GM23248 (cell line): ENCODE measurements at places on chromosomes 2 and 18. TPM values are rescaled to one million over a fixed set of nuclear protein-coding genes. Genes with fewer than 3 reads are reported as not detected.

The CARF gene
- total RNA-seq, result 8.1 and 9.5 TPM in 2 replicates

The CPO gene
- not detected in 2 replicates for total RNA-seq

The HOXD11 gene
- 28.4 and 31.6 TPM in 2 replicates for total RNA-seq

The NPHP1 gene
- total RNA-seq, result 2.0 and 3.1 TPM in 2 replicates

The DNAH7 gene
- total RNA-seq, result 0.43 and 0.89 TPM in 2 replicates

The PCARE gene
- not detected in 2 replicates for total RNA-seq

The THSD7B gene
- not detected in 2 replicates for total RNA-seq

The CCDC148 gene
- 0.13 and 0.86 TPM in 2 replicates for total RNA-seq

The GPAT2 gene
- total RNA-seq, result 0.65 and 1.0 TPM in 2 replicates

The ASB3 gene
- 23.0 and 51.6 TPM in 2 replicates for total RNA-seq

The PPP1R1C gene
- not detected in 2 replicates for total RNA-seq

The CAVIN2 gene
- 2.8 and 3.1 TPM in 2 replicates for total RNA-seq

The TLK1 gene
- 9.6 and 23.6 TPM in 2 replicates for total RNA-seq

The RGPD4 gene
- total RNA-seq, result not detected in 2 replicates

The THAP4 gene
- total RNA-seq, result 43.0 and 46.4 TPM in 2 replicates

The MPHOSPH10 gene
- total RNA-seq, result 18.8 and 18.9 TPM in 2 replicates

The ESCO1 gene
- 8.5 and 9.5 TPM in 2 replicates for total RNA-seq

The CFLAR gene
- total RNA-seq, result 47.2 and 64.7 TPM in 2 replicates
